ENCODE measurements at places on chromosomes 13 and 19.

- DNase-seq, result no peak
These were observed 2.6 kb downstream of the ARHGAP33 start for GRCh38 chr19:35777961-35778360.

DNA sequence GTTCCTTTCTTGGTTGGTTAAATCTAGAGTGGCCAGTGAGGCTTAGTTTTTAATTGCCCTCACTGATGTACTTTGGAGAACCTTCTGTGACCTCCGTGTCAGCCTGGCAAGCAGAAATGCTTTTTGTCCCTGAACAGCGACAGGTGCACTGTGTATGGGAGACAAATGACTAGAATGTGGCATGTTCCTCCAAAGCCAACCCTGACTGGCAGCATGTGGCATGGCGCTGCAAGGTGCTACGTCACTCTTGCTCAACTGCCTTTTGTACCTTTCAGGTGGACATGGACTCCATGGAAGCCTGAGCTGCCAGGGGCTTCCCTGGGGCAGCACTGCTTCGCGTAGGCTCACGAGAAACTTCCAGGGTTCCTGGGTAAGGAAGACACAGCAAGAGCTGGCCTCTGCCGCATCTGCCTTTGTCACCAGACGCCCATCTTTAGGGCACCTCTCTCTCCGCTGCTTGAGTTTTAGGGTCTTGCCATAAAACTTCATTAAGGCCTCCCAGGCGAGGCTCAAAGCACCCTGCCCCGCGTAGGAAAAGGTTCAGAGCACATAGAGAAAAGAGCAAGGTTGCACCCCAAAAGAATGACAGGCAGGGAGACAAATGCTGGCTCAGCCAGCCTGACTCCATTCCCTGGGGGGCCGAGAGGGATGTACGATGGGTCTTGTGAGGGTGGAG lies 167.1 kb upstream of the SOX1 start:
- DNase-seq, result no peak

GRCh38 chr13:108031865-108032264 lies 183.5 kb downstream of the LIG4 start:
- no peak for DNase-seq

DNA sequence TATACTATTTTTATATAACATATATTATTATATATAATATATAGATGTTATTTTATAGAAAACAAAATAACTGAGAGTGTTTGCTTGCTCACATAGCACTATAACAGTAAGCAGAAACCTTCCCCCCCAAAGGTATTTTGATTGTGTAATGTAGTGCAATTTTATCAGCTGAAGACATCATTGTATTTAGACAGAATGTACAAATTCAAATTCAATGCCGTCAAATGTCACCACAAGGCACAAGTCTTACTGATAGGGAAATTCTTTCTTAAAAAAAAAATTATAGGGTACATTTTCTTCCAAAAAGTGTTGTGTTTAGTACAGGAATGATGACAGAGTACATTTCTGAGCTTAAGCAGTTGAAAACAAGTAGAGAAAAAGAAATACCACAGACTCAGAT lies 1147.1 kb upstream of the SPRY2 start:
- DNase-seq, result no peak

- no peak for DNase-seq
These were observed 32.2 kb upstream of the TNFAIP8L1 start for GRCh38 chr19:4606921-4607678.

DNA sequence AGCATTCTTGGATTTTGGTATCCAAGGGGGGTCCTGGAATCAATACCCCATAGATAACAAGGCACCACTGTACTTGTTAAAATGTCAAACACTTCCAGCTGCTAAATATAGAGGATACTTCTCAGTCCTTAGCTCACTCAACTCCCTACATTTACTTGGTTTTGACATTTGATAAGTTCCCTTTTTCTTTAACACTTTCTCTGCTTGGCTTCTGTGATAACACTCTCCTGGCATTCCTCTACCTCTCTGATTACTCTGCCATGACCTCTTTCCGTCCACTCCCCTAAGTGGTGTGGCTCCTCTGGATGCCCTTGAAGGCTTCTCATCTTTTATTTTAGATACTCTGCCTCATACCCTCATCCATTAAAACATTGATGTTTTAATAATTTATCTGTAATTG lies 65.2 kb downstream of the MICU2 start:
- no peak for DNase-seq

GRCh38 chr13:50649211-50649610 lies 194.3 kb downstream of the DLEU7 start:
- no peak for DNase-seq

DNA sequence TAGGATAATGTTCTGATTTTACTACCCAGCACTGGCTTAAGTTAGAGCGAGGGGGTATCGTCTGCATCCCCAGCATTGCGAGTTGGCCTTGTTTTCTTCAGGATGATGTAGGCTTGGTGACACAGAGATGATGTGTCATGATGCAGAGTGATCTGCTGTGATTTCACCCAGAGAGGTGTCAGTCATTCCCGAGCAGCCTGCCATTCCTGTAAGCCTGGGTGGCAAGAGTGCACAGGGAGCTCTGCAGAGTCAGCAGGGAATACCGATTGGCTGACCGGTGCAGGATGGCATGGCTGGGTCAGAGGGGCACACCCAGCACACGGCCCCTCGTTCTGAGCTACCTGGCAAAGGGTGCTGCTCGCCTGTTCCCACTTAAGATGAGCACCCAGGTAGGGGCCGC lies 15.8 kb upstream of the GJB6 start:
- DNase-seq, result no peak

GRCh38 chr19:38134540-38135149 lies 89.4 kb downstream of the DPF1 start:
- no peak for DNase-seq

GRCh38 chr19:30074096-30074495 lies 132.1 kb downstream of the URI1 start:
- no peak for DNase-seq

DNA sequence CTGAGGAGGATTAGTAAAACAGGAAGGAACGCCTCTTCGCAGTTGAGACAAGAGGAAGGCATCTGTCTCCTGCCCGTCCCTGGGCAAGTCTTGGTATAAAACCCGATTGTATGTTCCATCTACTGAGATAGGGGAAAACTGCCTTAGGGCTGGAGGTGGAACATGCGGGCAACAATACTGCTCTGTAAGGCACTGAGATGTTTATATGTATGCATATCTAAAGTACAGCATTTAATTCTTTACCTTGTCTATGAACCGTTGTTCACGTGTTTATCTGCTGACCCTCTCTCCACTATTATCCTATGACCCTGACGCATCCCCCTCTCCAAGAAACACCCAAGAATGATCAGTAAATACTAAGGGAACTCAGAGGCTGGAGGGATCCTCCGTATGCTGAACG lies 722 bp upstream of the TIMM50 start:
- no peak for DNase-seq

GRCh38 chr13:41459432-41460073 lies 2.2 kb downstream of the RGCC start:
- DNase-seq, result no peak

DNA sequence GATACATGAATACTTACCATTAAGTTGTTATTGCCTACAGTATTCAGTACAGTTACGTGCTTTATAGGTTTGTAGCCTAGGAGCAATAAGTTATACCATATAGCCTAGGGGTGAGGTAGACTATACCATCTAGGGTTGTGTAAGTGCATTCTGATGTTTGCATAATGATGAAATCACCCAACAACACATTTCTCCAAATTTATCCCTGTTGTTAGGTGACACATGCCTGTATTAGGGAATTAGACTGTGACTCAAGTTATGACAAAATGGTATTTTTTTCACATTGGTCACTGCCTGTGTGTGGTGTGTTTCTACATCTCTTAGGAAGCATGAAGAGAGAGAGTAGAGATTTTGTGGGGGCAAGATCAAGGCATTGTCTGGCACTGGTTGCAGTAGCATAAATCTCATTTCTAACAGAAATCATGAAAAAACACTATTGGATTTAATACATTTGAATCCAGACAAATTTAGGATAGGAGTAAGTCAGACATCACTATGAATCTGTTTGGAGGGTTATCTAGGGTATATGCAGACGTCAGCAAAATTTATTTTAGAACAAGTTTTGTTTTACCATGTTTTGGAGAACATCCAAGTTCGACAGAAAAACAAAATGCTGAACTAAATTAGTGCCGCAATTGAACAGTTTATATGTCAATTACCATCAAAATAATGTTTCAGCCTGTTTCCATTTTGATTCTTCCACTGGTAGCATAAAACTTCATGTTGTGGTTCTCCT lies 332.1 kb downstream of the LMO7 start:
- no peak for DNase-seq

DNA sequence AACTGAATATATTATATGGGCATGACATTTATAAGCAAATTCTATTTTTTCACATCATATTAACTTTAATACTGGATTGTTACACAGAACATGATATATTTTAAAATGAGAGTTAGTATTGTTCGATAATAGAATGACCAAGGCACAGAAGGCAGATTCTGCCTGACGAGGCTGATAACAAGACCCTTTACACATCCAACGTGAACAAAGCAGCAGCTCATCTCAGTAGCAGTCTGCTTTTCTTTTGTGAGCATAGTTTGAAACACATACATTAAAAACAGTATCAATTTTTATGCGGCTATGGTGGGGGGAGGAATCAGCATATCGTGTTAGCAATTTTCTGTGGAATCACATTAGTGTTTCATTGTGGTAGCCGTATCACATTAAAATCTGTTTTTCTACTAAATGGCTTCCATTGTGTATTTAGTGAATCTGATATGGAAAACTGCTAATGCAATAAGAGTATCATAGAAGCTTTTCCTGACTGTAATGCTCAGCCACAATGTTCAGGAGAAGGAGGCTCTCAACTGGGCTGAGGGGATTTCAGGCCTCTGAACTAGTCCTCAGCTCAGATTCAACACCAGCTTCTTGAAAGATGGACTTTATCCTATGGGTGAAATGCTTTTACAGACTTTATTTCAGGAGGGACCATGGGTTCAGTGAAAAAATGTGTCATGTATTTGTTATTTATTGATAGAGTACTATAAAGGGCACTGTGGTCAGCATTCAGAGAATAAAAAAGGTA lies 4.0 kb downstream of the SMAD9 start:
- no peak for DNase-seq

DNA sequence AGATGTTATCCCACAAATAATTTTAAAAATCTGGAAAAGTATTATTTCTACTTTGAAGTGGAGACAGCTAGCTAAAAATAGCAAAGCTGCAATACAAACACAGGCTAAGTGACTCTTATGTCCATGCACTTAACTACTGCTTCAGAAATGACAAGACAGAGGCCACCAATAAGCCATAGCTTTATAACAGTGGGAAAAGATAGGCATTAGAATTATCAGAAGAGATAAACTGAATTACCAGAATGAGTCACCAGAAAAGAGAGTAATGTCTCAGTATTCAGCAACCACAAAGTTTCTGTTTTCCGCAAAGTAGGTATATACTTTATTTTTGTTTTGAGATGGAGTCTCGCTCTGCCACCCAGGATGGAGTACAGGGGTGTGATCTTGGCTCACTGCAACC lies 17.1 kb downstream of the CLN5 start:
- no peak for DNase-seq

DNA sequence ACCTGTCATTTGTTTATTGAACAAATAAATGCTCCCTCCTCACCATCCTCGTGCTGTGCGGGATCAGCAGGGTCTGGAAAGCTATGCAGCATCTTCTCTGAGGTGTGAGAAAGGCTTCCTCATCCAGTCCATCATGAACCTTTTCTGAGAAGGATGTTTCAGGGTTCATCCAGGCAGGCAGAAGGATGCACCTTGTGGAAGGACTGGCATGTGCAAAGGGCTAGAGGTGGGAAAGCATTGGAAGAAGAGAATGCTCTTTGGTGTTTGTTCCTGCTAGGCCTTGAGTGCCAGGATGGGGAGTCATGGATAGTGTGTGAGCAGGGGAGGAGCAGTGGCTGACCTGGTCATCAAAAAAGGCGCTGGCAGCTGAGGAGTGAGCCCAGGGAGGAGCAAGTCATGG lies 6.6 kb downstream of the PALM start:
- DNase-seq, result no peak

GRCh38 chr13:84553227-84553626 lies 671.0 kb upstream of the SLITRK1 start:
- no peak for DNase-seq

- DNase-seq, result no peak
These were observed 17.7 kb upstream of the CRTC1 start for GRCh38 chr19:18665771-18666202.

DNA sequence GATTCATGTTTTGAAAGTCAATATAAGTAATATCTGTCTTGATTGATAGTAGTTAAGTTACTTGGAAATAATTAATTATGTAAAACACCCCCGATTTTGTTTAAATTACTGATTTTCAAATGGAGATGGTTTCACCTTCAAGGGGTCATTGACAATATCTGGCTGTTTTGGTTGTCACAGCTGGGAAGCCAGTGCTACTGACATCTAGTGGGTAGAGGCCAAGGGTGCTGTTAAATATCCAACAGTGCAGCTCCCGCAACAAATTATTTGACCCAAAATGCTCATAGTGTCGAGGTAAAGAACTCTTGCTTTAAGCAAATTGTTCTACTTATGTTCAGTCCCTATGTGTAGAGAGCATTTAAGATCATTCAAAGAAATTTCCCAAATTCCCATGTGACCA lies 50.6 kb upstream of the PCDH20 start:
- DNase-seq, result no peak

DNA sequence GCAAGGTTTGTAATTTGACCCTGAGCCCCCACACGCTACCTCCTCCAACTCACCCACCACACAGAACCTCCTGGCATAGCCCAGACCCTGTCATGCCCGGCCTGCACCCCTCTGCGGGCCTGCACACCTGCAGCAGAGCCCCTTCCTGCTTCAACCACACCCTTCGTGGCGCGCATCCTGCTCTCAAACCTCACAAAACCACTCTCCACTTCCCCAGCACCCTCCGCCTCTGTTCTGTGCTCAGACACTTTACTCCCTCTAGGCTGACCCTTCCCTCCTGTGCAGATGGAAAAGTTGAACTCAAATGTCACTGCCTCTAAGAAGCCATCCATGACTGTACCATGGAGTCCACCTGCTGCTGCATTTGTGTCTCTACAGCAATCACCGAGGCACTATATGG lies 28.5 kb downstream of the FAAP24 start:
- no peak for DNase-seq

DNA sequence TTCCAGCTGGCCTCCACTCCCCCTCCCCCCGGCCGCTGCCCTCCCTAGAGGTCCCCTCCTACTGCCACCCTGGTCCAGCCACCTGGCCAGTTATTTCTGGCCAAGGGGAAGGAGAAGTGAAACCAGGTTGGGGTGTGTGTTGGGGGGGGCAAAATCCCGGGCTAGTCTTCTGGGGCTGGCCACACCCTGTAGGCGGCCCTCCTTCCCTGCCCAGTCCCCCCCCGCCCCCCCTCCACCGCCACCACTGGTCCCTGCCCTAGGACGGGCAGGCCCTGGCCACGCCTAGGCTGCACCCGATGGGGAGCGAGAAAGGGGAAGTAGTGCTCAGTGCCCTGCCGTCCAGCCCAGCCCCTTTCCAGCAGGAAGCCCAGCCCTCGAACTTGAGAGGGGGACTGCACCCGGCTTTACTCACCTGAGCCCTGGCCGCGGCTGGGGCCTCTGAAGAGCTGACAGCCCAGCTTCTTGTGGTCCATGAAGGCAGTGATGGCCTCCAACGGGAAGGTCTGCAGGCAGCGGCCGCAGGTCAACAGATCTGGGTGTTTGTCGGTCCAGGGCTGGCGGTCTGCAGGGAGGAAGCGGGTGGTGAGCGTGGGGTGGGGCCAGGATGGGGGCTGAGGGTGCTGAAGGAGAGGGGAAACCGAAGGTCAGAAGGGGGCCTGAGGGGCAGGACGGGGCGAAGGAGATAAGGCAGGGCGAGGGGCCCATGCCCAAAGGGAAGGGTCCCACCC lies 813 bp downstream of the ZNF296 start:
- peak; percentile 3 for DNase-seq

GRCh38 chr19:13241231-13242104 lies 91.3 kb downstream of the IER2 start:
- no peak for DNase-seq
